Stimulated activated CD8-positive, alpha-beta memory T cell treated with anti-CD3 and anti-CD28 coated beads, Interleukin-15, amount 100 ng/mL, for 4 hours (primary cell): ENCODE measurements at places on chromosomes 16 and 17.

GRCh38 chr17:80260791-80261158 is at the start of gene RNF213:
RNF213 (plus strand) TSS chr17:80260852; CDS start chr17:80263682, 2,830 bp downstream.
- no peak for DNase-seq

DNA sequence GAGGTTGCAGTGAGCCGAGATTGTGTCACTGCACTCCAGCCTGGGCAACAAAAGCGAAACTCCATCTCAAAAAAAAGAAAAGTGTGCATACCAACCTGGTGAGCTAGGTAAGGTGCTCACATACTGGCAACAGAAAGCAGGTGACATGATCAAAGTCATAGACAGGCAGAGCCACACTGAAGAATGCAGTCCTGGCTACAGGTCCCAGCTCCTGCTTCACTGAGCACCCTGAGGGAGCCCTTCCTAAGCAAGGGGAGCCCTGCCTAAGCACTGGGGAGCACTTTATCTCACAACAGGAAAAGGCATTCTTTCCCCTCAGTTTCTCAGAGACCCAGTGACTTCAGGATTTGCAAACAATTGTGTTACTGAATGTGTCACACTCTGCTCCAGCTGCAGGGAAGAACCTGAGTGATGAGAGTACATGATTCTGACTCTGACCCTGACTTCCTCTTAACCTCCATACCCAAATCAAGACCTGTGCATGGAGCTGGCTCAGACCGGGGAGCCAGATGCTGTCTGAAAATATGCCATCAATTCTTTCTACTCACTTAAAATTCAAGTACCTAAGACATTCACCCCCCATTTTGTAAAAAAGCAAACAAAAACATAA is 40.5 kb downstream of the ANKRD11 start:
- no peak for DNase-seq

DNA sequence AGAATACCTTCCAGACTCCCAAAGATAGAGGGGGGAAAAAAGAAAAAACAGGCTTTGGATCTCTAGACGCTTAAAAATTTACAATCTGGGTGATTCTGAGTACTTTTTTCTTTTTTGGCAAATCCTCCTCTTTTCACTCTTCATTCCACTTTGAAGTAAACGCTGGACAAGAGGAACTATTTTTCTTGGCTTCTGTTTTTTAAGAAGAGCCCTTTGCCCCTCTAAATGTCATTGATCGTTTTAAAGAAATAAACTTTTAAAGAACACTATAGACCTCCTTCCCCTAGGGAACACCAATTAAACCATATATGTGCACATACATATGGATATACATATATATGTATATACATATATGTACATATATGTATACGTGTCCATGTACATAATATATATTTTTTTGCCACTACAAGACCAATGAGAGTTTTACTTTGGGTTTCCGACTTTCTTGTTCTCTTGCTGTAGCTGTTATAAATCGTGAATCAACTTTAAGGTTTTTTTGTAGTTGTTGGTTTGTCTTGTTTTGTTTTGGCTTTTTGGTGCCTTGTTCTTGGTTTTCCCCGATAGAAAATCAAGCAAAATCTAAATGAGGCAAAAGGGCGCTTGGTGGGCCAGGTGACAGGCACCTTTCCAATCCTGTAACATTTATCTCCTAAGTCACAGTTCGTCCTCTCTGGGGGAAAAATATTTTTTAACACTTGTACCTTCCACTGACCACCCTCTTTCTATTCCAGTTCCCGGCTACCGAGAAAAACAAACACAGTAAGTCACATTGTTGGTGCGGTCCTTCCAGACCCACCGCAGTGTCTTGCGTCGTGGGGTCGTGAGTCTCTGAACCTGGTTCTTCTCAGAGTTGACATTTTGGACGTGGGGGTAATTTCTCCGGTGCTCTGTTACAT is 4.4 kb downstream of the FOXF1 start:
- no peak for DNase-seq

DNA sequence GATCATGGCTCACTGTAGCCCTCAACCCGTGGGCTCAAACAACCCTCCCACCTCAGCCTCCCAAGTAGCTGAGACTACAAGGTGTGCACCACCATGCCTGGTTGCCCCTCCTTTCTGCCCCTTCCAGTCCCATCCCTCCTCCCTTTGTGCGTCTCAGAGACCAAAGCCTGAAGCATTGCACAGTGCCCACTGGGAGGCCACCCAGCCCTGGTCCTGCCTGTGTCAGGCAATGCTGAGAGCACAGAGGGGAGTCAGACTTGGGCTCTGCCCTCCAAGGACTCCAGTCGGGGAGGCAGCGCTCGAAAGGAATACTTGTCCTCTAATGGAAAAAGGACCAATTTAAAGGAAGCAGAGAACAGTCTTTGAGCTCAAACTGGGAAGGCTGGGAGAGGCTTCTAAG is 20.4 kb downstream of the RAI1 start:
- no peak for DNase-seq

- DNase-seq: no peak
These were observed 13.2 kb upstream of the HEATR6 start for GRCh38 chr17:60091908-60092331.
